Hematopoietic multipotent progenitor cell treated with erythropoietin and hydrocortisone succinate and interleukin-3 and kit ligand, for 15 days (in vitro differentiated cells): ENCODE measurements at places on chromosomes 12 and 14.
A peak's percentile ranks its signal among the peaks of the same experiment; 100 is the strongest.

DNA sequence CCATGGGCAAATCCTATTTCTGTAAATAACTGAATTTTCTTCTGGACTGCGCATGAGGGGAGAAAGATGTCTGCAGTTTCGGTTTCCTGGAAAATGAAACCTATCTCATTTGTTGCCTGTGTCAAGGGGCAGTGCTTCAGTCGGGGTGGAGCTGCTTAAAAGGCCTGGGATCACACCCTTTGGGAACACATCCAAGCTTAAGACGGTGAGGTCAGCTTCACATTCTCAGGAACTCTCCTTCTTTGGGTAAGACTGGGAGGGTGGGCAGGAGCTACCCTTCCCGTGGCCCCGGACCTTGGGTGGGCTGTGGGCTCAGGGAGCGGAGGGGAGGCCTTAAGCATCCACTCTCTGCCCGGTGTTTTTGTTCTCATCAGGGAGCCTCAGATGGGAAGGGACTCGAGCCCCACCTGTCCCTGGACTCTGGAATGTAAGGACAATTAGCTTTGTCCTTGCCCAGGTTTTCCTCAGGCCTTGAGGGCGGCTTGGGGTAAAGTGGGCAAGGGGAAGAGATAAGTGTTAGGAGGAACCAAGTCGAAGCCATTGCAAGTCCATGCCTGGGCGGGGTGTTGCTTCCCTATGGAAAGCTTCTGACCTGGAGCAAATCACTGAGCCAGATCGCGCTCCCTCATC lies at the start of gene IFI27:
Gene IFI27 (plus strand): TSS at position 185 of the 630 bp plus-strand sequence.
- peak; percentile 76 for DNase-seq

GRCh38 chr12:62922539-62922938 lies 12.4 kb downstream of the PPM1H start:
- DNase-seq, result no peak

DNA sequence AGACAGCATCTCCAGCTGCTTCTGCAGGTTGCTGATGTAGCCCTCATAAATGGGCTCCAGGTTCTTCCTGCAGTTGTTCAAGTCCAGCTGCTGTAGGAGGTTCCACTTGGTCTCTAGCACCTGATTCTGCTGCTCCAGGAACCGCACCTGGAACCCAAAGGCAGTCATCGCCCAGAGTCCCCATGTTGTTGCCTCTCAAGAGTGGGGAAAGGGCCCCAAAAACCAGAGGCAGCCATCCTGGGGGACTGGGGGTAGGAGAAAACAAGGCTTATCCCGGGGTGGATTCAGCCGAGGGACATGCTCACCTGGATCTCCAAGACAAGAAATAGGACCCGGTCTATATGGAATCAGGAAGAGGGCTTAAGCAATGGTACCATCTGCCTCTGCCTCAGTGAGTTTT lies 2.3 kb downstream of the KRT72 start:
- no peak for DNase-seq

- no peak for DNase-seq
Measured at GRCh38 chr12:74602881-74603672, 65.4 kb downstream of the ATXN7L3B start.

DNA sequence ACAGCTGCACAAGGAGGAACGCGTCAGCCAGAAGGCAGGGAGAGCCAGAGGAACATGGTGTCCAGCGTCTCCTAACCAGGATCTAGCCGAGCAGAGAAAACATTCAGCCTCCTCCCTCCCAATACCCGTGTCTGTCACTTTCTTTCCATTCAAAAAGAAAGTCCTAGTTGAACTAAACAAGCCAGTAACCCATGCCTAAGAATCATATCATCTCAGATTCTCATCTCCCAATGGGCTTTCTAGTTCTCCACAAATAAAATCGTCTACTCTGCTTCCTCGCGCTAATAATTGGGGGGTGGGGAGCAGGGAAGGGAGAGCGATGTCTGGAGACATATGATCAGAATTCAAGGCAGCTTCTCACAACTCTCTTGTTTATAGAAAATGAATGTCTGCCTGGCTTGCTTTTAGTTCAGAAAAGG lies 7.4 kb downstream of the NKX2-1 start:
- no peak for DNase-seq

GRCh38 chr12:43711348-43711747 lies 47.2 kb downstream of the PUS7L start:
- no peak for DNase-seq
